ENCODE measurements at places on chromosomes 5 and 9.

DNA sequence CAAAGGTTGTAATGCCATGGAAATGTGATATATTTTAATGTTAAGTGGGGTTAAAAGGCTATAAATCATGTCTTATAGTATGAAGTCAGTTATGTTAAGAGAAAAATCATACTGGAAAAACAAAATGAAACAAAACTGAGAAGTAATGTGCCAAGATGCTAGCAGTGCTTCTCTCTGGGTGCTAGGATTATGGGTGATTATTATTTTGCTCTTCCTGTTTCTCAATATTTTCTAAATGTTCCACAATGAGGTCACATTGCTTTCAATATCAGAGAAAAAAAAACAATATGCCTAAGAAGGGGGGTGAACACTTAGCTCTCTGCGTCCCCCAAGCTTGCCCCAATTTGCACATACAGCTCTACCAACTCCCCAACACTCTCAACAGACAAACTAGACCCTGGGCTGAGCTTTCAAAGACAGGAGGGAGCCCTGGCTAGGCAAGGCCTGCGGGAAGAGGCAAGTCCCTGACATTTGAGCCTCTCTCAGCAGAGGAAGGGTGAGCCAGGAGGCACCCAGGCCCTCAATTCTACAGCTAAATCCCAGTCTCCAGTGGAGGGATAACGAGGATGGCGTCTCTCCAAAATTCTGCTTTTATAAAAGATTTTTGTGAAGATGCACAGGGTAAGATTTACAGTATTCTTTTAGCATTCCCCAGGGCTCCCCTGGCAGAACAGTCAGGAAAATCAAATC, 24.4 kb downstream of the WHRN start:
- DNase-seq, result no peak

- no peak for DNase-seq
Observed at GRCh38 chr5:177511181-177511580, 1.6 kb upstream of the DOK3 start.

DNA sequence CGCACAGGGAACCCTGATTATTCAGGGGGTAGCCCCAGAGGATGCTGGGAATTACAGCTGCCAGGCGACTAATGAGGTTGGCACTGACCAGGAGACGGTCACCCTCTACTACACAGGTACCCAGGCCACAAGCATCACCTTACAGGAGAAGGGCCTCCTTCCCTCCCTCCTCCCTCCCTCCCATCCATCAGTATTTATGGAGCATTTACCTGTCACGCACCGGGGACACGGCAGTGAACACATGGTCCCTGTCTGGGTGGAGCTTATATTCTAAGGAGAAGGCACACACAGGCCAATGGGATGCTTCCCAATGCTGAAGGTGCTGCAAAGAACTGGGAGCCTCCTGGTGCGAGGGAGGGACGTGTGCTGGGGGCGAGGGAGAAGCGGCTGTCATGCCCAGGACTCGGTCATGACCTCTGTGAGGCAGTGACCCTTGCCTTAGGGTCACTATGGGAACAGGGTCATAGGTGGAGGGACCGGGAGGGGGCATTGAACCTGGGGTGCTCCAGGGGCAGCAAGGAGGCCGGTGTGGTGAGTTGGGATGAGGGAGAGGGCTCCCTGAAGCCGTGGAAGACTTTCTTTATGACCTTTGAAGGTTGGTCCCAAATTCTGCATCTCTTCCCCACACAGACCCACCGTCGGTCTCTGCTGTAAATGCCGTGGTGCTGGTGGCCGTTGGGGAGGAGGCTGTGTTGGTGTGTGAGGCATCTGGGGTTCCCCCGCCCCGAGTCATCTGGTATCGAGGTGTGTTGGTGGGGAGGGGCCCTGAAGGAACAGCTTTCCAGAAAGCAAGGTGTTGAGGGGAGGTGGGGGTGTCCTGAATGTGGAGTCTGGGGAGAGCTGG, 41.5 kb downstream of the HMCN2 start:
- no peak for DNase-seq

GRCh38 chr5:15008476-15008875, 136.9 kb upstream of the ANKH start:
- DNase-seq, result peak; percentile 91

GRCh38 chr9:132937463-132937901, 6.9 kb downstream of the TSC1 start:
- DNase-seq, result no peak

DNA sequence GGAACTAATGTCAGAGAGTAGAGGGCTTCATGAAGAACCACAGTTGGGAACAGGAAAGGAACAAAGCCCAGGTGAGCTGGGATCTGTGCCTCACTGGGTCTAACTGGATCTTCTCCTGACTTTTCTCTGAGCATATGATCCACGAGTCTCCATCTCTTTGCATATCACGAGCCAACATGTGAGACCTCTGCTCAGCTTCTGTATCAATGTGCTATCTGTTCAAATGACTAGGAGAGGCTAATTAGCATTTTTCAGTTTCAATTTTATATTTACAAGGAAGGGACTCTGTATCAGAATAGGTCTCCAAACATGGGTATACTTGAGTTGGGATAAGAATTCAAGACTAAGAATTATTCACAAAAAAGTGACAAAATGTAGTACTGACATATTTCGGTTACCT, 73.8 kb upstream of the SGCD start:
- DNase-seq, result no peak

DNA sequence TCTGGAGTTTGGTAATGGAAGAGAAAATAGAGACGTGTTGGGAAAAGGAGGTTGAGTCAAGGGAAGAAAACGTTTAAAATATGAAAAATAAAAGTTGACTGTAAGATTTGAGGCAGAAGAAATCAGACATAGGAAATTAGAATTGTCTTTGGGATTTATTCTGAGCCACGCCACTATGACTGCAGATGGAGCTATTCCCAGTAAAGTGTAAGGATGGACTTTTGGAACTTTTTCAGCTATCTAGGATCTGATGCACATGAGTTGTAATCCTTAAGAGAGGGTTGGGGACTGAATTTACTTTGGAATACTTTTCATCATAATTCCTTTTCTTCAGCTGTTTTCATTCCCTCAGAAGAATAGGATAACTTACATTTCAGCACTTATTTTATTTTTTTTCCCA, 336.7 kb downstream of the FAM170A start:
- no peak for DNase-seq

- no peak for DNase-seq
Observed at GRCh38 chr5:65125591-65126541, 355.9 kb downstream of the ADAMTS6 start.

DNA sequence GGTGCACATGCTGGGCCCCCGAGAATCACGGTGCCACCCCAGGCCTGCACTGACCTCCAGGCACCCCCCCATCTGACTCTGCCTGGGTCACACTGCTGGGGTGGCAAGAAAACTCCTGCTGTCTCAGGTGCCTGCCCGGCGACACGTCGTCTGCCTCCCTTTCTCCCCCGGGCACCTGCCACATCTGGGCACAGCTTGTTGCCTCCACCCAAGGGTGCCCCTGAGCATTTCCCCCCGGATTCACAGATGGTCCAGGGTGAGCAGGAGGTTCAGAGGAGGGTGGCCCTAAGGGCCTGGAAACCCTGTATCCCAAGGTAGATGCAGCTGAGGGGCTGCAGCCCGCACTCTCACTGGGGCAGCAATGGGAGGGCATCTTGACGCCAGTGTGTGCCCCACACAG, 14.9 kb upstream of the QSOX2 start:
- no peak for DNase-seq

- DNase-seq, result no peak
Observed at GRCh38 chr9:104555521-104555920, 13.4 kb upstream of the OR13C8 start.

DNA sequence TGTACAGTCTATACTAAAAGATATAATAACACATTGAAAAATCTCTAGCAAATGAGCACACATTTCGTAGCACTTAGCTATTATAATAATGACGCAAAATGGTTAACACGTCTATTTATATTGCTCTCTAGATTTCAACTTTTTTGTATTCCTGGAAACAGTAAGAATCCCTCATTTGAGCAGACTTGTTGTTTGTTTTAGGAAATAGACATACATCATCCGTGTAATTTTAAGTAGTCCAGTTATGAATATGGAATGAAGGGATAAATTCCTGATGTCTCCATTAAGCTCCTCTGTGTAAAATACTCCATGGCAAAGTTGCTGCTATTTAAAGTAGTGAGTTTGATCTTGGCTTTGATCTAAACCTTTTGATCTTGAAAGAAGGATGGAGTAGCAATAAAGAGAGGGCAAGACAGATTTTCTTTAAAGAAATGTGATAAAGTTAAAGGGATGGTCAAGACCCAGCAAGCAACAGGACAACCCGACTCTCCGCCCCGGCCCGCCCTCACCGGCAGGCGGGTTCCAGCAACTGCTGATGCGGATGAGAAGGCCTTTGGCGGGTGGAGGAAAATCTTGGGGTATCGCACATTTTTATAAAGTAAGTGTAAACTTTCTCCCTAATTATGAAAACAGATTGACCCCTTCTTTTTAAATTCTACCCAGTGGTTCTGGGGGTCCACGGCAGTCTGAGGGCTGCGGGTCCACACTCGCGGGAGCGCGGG, 277.4 kb downstream of the AOPEP start:
- DNase-seq, result peak; percentile 58

- peak; percentile 33 for DNase-seq
Observed at GRCh38 chr5:28766565-28767158, 1728.3 kb upstream of the CDH9 start.

DNA sequence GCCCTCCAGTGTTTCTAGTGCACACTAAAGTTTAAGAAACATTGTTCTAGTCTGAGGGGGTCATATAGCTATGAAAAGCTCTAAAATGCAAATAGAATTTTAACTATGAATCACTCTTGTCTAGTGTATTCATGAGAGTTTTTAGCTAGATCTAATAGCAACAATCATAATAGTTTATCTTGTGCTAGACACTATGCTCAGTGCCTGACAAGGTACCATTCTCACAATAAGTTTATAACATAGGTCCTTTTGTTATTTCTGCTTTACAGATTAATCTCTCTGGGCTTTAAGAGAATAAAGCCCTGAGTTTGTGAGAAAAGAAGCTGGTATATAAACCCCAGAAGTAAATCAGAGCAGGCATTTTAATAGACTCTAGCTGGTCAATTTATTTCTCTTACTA, 2120.7 kb downstream of the MAT2B start:
- no peak for DNase-seq

DNA sequence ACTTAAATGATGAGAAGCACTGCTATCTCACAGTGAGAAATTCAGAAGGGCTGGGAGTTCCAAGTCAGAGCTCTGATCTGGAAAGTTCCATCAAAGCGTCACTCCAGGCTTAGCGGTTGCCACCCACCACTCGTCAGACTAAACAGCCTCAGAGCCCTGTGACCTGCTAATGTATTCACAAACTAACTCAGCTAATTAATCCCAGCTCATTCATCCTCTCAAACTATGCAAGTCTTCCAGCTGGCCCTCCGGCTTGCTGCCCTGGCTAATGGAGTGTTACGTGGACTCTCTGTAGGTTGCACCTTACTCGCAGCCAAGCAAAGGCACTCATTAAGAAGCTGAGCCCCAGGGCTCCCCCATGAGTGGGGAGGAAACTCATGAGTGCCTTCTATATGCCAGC, 82.2 kb upstream of the GABRP start:
- no peak for DNase-seq

- DNase-seq, result no peak
Observed at GRCh38 chr9:38017885-38018186, 51.2 kb downstream of the SHB start.

GRCh38 chr5:149229298-149229937, 42.2 kb upstream of the AFAP1L1 start:
- no peak for DNase-seq

GRCh38 chr5:17177501-17178372, 39.7 kb upstream of the BASP1 start:
- DNase-seq, result no peak

DNA sequence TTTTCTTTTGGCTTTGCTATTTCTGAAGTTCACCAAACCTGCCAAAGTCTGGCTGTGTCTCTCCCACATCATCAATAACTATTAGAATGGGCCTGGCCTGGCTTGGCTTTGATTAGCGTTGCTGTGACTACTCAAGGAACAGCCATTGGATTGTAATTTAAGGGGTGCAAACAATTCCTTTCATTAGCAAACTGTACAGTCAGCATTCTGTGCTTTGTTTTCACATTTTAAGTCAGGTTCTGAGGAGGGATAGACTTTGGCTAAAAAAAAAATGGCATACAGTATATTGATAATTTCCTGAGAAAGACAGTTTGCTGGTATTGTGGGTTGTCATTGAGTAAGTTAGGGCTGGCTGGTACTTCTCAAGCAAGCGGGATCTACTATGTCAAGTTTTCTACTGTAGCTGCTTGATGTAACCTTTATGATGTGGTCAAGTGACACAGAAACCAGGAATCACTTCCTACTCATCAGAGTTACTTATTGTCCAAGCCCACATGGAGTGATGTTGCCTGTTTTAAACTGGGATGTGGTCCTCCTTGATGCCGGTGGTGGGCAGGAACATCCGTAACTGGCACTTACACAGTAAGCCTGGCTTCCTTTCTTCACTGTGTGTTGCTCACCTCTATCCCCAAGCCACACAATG, 161.4 kb downstream of the CD180 start:
- DNase-seq, result no peak

- DNase-seq, result no peak
Observed at GRCh38 chr9:133681658-133682306, 45.6 kb downstream of the DBH start.

- no peak for DNase-seq
Observed at GRCh38 chr5:1930880-1931603, 48.3 kb upstream of the IRX4 start.

- DNase-seq, result no peak
Observed at GRCh38 chr5:127014573-127014972, 15.8 kb downstream of the MARCHF3 start.

DNA sequence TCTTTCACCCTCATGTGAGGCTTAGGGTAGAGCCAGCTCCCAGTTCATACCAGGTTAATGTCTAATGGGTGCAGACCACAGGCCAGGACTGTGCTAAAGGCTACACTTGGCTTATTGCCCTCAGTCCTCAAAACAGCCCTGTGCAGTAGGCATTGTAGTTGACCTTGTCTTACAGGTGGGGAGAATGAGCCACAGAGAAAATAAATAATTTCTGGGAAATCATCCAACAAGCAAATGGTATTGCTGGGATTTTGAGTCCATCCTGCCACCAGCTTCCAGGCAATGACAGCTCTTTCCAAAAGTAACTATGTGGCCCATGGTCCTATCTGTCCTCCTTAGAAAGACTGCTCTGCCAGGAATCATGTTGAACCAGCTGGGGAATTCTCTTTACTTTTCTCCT, 450.0 kb downstream of the GADD45G start:
- DNase-seq, result no peak

- no peak for DNase-seq
Observed at GRCh38 chr9:130208600-130209347, 36.6 kb downstream of the NCS1 start.

- DNase-seq, result no peak
Observed at GRCh38 chr9:73133022-73133651, 18.5 kb upstream of the ANXA1 start.

GRCh38 chr5:94184870-94185269, 433.5 kb downstream of the KIAA0825 start:
- DNase-seq, result no peak

Data from Calu3 (cell line).